ENCODE measurements at places on chromosomes 3 and 15.

DNA sequence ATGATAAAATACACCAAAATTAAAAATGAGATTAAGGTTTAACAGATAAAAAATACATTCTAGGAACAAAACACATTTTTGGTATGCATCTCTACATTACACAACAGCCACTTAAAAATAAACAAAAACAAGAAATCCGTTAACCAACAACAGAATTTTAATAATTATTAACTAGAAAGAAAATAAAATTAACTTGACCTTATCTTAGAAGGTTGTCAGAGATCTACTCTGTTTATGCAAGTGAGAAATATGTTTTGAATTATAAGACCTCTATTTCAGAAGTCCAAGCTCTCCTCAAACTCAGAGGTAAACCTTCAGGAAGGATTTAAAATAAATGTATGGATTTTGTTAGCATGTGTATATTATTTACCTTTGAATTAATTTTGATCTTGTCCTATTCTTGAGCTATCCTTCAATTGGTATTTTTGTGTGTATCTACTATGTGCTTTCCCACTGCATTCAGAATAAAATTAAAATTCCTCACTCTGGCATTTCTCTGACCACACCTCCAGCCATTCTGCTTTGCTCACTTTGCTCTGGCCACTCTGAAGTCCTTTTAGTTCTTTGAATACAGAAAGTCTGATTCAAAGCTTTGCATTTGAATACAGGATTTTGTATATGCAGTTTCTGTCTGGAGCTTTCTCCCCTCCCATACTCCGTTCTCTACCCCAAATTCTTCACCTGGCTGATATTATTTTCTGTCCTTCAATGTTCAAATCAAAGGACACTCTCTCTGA, 352.0 kb downstream of the ZBTB20 start:
- no peak for DNase-seq

DNA sequence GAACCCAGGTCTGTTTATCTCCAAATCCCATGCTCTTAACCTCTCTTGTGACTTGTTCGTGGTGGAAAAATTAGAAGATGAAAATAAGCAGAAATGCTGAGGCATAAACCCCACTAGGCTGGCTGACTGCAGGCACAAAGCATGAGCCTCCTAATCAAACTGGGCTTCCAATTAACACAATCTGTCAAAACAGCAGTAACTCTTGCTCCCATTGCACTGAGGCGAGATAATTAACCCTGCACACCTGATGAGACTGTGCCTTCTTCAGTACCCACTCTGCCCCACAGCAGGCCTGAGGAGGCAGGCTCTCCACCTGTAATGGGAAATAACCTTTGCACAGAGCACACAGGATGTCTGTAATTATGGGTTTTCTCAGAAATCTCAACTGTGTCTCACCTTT, 284.4 kb upstream of the WNT5A start:
- no peak for DNase-seq

DNA sequence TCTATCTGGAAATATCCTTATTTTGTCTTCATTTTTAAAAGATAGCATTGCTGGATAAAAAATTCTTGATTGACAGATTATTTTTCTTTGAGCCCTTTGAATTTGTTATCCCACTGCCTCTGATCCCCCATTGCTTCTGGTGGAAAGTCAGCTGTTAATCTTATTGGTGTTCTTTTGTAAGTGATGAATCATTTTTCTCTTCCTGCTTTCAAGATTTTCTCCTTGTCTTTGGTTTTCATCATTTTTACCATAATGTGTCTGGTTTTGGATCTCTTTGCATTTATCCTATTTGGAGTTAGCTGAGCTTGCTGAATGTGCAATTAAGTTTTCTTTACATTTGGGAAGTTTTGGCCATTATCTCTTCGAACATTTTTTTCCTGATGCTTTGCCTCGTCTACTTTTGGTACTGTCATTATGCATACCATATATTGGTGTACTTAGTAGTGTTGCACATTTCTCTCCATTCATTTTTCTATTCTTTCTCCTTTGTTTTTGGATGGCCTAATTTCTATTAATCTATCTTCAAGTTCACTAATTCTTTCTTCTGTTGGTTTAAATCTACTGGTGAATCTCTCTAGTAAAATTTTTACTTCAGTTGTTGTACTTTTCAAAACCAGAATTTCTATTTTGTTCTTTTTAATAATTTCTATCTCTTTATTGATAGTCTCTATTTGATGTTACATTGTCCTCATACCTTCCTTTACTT, 440.0 kb upstream of the PROK2 start:
- DNase-seq: no peak

DNA sequence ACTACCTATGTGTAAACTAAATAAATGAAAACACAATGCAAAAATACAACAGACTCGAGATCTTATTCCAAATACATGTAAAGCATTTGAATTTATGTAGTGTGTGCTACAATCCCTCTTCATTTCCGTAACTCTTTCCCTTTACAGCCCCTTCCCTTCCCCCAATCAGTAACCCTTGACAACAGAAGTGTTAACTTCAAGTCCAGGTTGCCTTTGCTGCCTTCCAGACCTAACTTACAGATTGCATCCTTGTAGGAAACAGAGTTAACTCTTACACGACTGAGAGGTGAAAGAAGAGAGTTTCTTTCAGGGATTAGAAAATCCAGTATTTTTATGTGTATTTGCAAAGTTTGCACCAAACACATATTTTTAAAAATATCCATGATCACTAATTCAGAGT, 1.4 kb upstream of the ROBO1 start:
- DNase-seq: no peak

DNA sequence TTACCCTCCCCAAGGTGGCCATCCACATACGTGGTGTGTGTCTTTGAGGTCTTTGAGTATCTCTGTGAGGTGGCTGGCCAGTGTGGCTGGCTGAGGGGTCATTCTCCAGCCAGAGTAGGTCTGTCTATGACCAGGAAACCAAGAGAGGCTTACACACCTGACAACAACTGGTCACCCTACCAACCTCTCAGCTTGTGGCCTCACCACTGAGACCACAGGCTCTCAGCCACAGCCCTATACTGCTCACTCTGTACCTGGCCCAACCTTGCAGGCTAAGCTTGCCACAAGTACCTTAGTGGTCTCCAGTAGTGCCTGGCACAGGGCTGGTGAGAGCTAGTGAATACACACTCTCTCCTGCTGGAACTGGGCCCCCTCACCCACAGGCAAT, 5.1 kb downstream of the HEMK1 start:
- DNase-seq: no peak

GRCh38 chr3:46057716-46058115, 30.4 kb upstream of the XCR1 start:
- no peak for DNase-seq

- peak; percentile 60 for DNase-seq
These were observed 200.7 kb upstream of the NSMCE3 start for GRCh38 chr15:29470311-29470710.

DNA sequence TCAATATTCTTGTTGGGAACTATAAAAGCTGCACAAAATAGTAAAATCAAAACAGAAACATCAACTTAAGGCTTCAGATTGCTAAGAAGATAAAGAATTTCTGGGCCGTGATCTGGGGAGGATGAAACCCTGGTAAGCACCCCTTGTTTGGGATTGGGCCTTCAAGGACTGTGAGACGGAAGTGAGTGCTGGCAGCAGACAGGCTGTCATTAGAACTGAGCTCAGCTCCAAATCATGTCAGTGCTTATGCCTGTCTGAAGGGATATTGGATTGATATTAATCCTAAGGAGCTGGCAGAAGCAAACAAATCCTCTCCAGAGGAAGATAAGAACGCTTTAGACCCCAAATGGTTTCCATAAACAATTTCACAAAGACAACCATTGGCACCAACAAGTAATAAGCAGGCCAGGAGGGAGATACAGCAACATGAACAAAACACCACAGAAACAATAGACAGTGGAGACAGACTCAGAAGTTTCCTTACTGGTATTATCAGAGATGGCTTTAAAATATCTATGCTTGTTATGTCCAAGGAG, 72.6 kb upstream of the CTXND1 start:
- no peak for DNase-seq

DNA sequence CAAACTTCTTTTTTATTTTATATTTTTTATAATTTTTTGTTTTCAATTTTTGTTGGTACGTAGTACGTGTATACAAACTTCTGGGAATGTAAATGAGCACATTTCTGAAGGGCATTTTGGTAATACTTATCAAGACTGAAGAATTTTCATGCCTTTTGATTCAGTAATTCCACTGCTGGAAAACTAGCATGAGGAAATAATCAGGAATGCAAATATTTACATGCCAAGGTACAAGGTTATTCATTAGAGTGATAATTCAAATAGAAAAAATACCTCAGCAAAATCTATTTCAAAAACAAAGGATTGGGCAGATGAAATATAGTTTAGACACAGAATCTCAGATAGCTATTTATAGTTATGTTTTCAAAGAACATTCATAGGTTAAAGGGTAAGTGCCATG, 128.7 kb downstream of the DMXL2 start:
- no peak for DNase-seq

GRCh38 chr15:60390871-60391501, 6.8 kb downstream of the ANXA2 start:
- DNase-seq: peak; percentile 98

- DNase-seq: no peak
These were observed 2.6 kb downstream of the CHRD start for GRCh38 chr3:184382326-184383032.

DNA sequence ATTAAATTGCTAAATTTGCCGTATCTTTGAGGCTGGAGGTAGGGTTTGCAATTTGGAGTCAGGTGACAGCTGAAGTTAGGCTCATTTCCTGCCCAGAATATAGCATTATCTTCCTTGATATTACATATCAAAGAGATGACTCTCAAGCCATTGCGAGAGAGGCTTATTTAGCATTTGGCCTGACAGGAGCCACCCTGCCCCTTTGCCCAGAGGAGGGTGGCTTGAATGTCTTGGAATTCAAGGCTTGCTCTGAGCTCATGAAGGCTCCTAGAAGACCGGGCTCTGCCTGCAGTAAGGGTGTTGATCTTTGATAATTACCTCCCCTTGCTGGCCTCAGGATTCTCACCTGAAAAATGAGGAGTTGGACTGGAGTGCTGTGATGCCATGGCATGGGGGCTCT, 251.4 kb upstream of the C2CD4B start:
- DNase-seq: no peak

DNA sequence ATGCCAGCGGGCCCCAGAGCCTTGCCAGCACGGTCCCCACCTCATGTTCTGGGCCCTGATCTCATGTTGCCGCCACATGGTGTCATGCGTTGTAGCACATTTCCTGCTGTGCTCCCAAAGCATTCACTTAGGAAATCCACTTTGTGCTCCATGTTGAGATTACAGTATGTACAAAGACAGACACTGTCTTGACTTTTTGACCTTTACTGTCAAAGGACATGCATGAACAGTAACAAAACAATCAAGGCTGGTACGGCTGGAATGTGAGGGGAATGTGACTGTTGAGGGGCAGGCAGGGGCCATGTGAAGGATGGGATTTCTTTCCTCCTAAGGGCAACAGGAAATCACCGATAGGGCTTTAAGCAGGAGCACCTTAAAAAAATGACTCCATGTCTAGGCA, 53.3 kb upstream of the RPL32 start:
- DNase-seq: no peak

DNA sequence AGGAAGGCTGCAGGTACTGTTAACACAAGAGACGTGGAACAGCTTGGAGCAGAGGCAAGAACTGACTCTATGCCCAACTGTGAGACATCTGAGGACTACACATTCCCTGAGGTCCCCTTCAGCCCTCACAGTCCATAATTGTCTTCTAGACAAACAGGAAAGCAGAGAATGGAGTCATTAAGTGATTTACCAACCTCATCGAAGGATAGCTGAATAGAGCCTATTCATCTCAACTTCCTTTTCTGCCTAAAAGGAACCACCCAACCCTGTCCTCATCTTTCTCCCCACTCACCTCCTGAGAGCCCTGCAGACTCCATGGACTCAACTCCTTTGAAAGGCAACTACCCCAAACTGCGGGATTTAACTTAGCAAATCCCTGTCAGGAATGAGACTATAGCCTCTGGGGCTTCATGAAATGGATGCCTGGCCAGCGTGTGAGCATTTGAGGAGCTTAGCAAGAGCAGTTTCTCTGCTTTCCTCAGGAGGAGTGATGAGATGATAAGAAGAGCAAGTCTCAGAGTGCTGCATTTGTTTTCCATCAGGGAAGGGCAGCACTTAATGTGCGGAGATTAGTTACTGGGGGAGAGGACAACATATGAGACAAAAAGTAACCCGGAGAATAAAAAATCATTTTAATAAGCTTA, 61.5 kb upstream of the FILIP1L start:
- DNase-seq: no peak

DNA sequence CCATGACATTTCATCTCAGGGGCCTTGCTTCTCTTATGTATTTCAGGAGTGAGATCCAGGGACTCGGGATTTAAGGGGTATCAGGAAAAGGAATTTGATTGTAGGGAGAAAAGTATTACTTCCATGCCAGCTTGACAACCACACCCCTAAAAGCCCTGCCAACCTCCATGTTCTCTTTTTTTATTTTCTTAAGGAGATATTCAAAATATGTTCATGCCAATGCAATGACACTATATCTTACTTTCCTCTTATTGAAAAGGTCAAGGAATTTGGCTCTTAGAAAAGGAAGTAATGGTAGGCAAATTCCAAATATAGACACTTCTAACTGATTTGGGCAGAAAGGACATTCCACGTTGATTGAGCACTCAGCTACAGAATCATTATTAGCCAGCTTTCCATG, 407.5 kb upstream of the NECTIN3 start:
- no peak for DNase-seq

DNA sequence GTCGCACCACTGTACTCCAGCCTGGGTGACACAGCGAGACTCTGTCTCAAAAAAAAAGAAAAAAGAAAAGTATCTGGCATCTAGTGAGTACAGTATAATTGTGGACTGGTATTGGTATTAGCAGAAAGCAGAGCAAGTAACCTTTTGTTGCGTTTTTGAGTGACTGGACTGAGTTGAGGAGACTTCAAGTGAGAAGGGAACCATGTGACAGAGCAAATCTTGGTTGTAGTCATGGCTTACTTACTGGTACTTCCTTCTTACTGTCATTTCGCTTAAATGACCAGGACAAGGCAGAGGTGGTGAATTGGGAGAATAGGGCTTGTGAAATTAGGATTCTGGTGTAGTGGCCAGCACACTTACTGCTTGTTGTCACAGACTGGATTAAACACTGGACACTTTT, 20.6 kb downstream of the RTF1 start:
- DNase-seq: no peak

DNA sequence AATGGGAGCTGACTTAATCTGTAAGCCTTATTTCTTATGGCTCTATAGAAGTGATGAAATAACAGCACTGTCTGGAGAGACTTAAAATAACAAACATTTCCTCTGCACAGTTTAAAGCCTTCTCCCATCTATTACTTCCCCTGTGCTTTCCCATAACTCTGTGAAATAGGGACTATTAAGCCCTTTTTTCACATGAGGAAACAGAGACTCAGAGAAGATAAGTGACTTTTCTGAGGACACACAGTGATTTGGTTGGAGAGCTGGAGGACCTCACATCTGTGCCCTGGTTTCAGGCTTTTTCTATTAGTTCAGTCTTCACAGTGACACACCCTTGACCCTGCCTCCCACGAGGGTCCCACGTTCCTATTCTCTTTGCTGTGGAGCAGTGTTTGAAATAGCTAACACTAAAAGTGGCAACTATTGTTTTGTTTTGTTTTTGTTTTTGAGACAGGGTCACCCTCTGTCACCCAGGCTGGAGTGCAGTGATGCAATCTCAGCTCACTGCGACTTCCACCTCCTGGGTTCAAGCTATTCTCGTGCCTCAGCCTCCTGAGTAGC, 82.9 kb downstream of the ST6GAL1 start:
- DNase-seq: peak; percentile 21
